ENCODE measurements at places on chromosomes 7 and 10.

- DNase-seq: no peak
Observed at GRCh38 chr7:148485618-148486017, 104.9 kb upstream of the C7orf33 start.

GRCh38 chr7:151923097-151923876, 33.0 kb upstream of the GALNTL5 start:
- no peak for DNase-seq

GRCh38 chr7:129773871-129774270, 162.4 kb downstream of the NRF1 start:
- no peak for DNase-seq

GRCh38 chr10:22643775-22644174, 70.6 kb downstream of the PIP4K2A start:
- DNase-seq: no peak

DNA sequence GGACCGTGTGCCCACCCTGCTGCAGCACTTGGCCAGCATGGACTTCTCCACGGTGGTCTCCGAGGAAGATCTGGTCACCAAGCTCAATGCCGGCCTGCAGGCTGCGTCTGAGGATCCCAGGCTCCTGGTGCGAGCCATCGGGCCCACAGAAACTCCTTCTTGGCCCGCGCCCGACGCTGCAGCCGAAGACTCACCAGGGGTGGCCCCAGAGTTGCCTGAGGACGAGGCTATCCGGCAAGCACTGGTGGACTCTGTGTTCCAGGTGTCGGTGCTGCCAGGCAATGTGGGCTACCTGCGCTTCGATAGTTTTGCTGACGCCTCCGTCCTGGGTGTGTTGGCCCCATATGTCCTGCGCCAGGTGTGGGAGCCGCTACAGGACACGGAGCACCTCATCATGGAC, 1.4 kb downstream of the RBP3 start:
- DNase-seq: no peak

- DNase-seq: no peak
Observed at GRCh38 chr10:96947036-96947435, 114.9 kb downstream of the LCOR start.

DNA sequence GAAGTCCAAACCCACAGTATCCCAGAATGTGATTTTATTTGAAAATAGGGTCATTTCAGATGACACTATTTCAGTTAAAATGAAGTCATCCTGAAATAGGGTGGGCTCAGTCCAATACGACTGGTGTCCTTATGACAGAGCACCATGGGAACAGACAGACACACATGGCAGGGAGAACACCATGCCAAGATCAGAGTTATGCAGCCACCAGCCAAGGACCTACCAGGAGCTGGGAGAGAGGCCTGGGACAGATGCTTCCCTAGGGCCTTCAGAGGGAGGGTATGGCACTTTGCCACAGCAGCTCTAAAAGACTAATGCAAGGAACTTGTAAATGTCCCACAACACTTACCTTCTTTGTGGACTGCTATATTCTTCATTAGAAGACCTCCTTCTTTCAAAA, 226.5 kb downstream of the NEBL start:
- DNase-seq: no peak
